ENCODE measurements at places on chromosomes 1 and 21.

DNA sequence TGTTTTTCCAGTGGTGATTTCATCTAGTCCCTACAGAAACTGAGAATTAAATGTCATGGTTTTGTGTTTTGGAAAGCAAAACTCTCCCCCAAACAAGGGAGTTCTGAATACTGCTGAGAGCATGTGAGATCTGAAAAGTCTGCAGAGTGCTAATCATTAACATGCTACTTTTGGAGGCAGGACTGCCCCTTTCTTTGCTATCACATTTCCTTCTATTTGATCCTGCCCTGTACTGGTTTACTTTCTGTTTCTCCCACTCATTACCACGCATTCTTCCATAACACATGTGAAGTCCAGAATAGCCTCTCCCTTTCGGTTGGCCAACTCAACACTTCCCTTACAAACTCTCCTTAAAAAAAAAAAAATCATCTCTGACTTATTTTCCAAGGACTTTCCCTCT lies 63.6 kb downstream of the GADD45A start:
- no peak for DNase-seq

DNA sequence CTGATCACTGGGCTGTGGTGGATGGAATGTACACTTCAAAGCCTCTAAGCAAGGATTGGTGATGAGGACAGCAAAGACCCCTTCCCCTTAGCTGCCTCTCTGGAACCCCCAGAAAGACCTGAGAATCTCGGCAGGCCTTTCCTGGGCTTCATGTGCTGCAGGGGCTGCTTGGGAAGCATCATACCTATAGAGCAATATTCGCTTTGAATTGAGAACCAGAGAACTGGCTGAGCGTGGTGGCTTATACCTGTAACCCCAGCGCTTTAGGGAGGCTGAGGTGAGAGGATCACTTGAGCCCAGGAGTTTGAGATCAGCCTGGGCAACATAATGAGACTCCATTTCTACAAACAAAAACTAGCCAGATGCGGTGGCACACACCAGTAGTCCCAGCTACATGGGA lies 22.0 kb downstream of the CSF1 start:
- DNase-seq = no peak

DNA sequence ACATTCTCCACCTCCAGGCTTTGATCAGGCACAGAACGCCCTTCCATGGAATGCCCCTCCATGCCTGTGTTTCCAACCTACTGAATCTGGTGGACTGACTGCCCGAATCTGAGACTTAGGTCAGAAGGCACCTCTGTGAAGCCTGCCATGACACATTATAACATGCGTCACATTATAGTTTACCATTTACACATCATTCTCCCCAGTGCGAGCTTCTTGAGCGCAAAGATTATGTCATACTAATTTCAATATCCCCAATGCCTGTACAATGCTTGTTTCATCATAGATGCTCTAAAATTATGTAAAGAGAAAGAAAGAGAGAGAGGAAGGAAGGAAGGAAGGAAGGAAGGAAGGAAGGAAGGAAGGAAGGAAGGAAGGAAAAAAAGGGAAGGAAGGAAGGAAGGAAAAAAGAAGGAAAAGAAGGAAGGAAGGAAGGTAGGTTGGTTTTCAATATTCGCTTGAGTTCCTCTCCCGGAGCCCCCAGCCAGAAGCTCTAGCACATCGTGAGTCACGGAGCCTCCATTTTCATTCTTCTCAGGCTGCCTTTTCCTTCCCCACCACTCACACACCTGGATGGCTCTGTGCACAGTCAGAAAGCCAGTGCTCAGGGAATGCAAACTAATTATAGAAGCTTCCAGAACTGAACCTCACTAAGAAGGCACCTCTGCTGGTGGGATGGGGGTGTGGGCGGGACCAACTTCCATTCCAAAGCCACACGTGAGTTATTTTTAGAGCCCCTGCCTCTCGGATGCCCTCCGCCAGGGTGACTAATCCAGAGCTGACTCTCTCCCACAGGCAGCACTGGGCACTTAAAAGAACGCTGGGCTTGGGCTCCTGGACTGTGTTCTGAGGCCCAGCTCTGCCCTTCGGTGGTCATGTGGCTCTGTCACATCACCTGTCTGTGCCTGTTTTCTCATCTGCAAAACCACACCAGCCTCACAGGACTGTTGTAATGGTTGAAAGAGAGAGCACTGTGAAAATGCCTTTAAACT lies 27.4 kb downstream of the LAMB3 start:
- no peak for DNase-seq

DNA sequence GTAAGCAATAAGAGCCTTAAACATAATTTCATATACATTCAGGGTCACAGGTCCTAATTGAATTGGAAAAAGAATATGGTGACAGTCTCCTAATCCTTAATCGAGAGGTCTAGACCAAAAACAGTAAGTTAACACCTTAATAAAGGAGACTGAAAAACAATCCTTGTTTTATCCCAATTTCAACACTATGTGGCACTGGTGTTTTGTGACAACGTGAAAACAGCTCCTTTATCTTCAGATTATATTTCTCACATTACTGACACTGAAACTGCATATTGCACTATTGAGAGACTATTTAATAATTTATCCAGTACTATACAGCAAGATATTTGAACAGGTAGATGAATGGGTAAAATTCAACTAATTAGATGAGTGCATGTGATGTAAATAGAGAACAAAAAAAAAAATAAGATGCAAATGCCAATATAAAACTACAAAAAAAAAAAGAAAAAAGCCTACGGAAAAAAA lies 34.1 kb downstream of the TP53BP2 start:
- DNase-seq = no peak

DNA sequence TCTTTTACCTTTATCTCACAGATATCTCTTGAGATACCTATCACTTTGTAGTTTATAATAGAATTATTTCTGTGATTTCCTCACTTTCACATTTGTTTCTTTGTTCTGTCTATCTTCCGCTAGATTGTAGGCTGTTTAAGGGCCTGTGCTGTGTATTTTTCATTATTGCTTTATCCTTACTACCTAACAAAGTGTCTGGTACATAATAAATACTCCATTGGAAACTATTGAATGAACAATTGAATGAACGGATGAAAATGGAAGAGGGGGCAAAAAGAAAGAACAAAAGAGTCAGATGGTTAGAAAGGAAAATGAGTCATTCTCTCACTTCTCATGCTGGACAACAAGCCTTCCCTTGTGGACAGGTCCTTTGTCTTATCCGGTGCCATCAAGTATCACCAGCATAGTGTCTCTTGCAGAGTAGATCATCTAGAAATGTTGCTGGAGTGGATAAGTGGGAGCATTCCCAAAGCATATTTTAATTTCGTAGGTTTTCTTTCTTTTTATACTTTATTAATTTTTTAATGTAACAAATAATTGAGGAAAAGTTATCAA lies 159.8 kb downstream of the NEK7 start:
- no peak for DNase-seq

DNA sequence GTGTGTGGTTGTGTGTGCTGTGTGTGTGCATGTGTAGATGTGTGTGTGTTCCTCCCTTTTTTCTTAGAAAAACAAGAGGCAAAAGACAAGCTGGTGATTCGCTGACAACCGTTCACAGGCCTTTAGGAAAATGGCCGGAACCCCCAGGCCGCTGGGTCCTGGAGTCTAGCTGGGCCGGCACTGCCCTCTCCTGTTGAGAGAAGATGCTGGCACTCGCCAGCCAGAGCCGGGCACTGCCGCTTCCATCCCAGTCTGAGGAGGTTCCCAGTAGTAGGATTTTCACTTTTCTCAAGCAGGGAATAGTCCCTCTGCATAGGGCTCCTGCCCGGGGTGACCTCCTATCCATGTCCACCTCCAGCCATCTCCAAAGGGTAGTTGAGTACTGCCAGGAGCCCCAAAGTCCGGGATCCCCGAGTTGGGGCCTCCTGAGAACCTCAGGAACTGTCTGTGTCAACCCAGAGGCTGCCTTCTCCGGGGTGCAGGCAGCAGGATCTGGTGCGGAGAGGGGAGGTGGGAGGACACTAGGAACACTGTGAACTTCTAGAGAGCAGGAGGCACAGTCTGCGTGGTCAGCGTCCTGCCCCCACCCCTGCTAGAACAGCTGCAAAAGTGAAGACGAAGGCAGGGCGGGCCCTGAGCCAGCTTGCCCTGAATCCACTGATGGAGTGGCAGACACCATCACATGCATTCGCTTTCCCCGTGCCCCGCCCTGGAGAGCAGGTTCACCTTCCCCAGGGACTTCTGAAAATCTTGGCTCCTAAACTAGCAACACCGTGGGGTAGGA lies 44.1 kb upstream of the ARHGEF16 start:
- DNase-seq = no peak

- DNase-seq = no peak
Measured at GRCh38 chr1:155009221-155009711, 6.7 kb downstream of the ZBTB7B start.

DNA sequence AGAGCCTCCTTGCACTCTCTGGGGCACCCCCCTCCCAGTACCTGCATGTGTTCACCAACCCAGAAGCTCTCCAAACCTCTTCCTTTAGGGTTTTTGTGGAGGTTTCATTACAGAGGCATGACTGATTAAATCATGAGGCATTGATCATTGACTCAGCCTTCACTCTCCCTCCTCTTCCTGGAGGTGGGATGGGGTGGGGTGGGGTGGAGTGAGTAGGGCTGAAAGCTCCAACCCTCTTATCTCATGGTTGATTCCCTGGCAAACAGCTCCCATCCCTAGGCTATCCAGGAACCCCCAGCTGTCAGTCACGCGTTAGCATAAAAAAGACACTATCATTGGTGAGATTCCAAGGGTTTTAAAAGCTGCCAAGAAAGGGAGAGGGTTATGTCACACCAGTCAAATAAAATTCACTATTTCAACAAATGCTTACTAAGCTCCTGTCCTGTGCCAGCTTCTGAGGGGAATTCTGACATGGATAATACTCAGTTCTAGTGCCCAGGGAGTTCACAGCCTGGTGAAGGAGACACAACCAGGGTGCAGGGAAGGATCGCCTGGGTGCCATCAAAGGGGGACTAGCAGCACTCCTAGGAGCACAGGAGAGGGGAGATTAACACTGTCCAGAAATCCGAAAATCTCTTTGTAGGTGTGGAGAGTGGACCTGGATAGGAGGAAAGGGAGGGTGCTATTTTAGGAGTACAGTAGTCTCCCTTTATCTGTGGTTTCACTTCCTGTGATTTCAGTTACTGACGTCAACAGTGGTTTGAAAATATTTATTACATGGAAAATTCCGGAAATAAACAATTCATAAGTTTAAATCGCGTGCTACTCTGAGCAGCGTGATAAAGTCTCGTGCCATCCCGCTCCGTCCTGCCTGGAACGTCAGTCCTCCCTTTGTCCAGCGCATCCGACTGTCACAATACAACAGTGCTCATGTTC lies 6.8 kb upstream of the IL24 start:
- DNase-seq = no peak

DNA sequence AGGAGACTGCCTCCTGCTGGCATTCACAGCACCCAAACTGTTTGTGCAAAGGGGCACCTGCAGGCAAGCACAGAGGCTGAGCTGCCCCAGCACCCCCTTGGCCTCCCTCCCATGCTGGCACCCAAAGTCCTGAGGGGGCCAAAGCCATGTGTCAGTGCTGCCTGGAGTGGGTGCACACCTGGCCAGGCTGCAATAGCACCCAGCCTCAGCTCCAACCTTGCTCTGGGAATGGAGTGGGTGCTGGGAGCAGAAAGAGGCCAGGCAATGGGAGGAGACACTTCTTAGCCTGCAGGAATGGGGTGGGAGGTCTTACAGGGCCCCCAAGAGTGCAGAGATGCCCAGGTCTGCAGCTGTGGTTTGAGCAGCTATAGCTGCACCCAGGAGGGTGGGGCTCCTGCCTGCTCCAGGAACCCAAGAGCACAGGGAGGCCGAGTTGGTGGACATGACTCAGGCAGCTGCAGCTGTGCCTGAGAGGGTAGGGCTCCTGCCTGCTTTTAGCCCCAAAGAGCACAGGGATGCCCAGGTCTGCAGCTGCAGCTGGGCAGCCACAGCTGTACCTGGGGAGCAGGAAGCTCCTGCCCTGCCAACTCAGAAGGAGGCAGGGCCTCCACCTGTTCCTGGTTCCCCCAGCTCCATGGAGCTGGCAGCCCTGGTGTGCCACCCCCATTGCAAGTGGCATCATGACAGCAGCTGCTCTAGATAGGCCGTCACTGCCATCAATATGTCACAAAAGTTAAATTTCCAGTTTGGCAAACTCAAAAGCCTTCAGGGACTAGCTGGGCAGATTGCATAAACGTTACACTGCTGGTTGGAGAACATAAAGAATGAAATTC lies 5.3 kb upstream of the CHD1L start:
- no peak for DNase-seq

DNA sequence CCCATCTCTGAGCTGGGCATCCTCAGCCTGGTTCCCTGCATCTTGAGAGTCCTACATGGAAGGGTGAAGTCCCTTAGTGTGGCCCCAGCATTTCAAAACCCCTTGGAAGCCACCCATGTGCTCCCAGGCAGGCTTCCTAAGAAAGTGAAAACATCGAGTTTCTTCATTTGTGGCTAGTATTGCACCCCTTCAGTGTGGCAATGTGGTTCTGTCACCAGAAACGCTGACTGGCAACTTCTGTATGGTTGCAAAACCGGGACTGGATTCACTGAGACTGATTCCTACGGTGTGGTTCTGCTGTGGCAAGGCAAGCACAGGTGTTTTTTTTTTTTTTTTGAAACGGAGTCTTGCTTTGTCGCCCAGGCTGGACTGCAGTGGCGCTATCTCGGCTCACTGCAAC lies 9.0 kb upstream of the IFNGR2 start:
- no peak for DNase-seq

Measured in stimulated activated CD8-positive, alpha-beta memory T cell treated with anti-CD3 and anti-CD28 coated beads, Interleukin-2, amount 100 ng/mL, for 48 hours (primary cell).